ENCODE measurements at places on chromosomes 16 and 17.

- DNase-seq: no peak
These were observed 278.5 kb downstream of the CEP112 start for GRCh38 chr17:65913326-65913850.

DNA sequence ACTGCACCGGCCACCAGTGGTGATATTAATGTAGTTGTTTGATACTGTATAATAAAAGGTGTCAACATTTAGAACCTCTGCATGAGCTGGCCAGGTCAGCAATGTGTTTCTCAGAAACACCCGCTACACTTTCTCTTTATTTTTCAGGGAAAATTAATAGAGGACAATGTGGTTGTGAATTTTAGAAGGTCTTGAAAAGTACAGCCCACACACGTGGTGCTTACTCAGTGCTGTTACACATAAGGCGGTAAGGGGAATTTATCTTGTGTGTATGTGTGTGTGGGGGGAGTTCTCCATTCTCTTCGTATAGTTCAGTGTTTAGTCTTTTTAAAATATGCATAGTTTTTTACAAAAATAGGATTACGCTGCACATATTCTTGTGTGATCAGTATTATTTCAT, 4.4 kb upstream of the ZFP1 start:
- DNase-seq: no peak

DNA sequence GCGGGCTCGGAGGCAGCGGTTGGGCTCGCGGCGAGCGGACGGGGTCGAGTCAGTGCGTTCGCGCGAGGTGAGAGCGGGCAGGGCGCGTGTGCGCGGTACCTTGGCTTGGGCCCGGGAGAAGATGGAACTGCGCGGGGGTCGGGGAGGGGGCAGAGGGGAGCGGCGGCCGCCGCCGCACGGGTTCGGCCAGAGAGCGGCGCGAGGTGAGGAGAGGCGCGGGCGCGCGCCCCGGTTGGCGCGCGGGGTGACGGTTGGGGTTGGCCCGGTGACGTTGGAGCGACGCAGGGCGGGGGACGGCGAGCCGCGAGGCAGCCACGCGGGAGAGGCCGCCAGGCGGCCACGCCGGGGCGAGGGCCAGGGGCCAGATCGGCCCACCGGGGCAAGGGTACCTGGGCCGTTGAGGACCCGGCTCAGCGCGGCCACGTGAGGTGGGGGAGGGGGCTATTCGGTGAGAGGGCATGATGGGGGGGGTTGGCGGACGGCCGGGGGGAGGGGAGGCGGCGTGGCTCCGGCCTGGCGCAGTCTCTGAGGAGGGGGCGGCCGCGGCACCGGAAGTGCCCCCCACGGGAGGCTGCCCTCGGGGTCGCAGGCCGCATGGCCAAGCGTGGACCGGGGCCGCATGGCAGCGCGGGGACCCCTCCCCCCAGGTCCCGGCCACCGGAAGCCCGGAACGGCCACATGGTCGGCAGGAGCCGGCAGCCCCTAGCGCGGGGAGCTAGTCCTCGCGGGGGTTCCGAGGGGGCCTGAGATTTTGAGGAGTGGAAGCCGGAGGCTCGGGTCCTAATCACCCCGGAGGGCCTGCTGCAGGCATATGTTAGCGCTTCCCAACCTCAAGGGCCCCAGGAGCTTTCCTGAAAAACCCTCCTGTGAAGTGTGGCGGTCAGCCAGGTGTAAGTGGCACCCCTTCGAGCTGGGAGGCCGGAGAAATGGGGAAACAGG, 527 bp downstream of the EIF5A start:
- no peak for DNase-seq

DNA sequence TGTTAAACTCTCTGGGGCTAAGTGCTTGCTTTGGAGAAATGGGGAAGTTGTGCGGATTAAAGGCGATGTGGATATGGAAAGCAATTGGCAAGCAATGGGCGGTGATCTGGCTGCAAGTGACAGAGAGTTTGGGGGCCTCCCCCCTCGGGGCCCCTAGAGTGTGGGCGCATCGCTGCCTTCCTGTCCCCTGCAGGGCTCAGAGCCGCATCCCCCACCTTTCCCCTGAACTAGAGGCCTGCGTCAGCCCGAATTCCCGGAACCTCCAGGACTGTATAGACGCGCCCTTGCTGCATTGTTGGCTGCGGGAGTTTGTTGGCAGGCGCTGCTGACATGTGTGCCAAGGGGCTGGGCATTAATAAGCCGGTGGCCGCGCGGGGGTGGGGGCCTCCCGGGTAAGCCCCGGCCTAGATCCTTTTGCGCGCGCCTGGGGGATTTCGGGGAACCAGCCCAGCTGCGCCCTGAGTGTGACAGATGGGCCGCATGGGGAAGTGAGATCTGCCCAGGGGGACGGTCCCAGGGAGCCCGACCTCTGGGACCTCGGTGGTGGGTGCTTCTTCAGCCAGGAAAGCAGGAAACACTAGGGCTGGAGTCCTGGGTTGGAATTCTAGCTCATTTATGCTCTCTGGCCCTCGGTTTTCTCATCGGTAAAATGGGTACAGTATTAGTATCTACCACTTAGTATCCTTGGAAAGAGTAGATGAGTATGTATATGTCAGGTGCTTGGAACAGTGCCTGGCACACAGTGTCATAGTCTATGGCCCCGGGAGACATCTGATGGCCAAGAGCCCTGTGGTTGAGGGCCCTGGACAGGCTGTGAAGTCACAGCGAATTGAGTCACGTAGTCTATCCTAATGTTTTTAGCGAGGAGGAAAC, 1.0 kb downstream of the EEF2K start:
- DNase-seq: no peak

GRCh38 chr17:67417507-67417906, 40.4 kb downstream of the PITPNC1 start:
- DNase-seq: no peak

DNA sequence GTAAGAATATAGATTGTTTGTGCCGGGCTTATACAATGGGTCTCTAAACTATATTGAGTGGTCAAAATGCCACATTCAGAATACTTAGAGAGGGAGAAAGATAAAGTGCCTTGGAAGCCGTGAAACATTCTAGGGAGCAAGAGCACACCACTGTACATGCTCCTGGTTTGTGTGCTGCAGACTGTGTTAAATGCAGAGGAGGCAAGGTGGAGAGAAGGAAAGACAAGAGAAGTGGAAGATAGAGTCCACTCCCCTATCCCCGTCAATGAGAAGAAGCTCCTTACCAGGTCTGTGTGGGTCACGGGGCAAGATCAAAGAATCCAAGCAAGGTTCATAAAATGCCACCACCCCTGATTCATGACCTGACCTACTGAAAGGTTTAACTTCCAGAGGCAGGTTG, 267.1 kb upstream of the TBX2 start:
- no peak for DNase-seq

DNA sequence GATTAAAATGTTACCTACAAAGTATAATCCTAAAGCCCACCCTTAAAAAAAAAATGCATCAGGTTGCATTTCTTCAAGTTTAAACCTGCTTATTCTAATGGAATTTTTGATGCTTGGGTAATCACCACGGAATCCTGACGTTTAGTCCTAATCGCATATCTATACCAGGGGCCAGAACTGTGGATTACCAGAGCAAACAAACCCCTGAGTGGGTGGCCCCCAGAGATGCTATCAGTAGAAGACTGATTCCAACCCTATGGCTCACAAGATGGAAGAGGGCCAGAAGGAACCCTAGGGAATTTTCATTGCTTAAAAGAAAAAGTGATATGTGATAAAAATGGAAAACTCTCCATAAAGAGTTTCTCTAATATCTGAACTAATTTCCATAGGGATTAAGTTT, 152.2 kb upstream of the NOG start:
- DNase-seq: no peak

DNA sequence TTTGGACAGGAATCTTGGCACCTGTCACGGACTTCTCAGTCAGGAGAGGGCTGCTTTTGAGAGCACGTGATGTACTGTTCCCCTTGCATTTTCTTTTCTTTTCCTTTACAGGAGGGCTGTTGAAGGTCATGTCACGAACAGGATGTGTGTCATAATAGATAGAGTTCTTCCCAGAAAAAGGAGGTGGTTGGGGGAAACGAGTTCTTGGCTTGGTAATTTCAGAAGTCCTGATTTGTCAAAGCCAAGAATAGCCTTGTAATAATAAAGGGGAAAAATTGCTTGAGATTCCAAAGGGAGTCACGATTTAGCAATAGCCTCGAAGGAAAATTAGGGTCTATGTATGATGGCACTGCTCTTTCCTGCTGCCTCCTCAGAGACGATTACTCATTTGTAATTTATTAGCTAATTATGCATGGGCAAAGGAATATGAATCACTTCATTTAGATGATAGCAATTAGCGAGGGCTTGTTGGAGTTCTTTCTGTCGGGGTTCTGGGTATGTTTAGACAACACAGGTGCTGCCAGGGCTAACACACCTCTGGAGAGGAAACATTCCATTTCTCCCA, 277.7 kb upstream of the N4BP1 start:
- DNase-seq: no peak

DNA sequence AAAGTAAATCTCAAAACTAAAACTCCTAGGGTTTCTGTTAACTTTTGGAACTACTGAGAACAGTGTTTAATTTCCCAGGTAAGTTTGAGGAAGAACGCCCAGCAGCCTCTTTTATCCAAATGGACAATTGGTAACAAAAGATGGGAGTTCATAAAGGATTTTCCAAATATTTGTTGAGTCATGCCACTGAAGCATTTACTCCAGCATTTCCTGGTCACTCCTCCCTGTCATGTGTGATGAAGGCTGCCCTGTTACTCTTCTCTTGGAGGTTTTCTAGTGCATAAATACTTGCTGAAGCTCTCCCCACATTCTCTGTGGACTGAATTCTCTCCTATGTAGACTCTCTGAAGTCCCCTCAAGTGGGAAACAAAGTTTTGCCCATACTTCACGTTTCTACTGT, 16.5 kb downstream of the ZNF75A start:
- no peak for DNase-seq

- no peak for DNase-seq
These were observed 9.9 kb upstream of the ATP1B2 start for GRCh38 chr17:7640783-7641182.

- no peak for DNase-seq
These were observed 2.0 kb downstream of the RHBDF2 start for GRCh38 chr17:76499267-76499667.

DNA sequence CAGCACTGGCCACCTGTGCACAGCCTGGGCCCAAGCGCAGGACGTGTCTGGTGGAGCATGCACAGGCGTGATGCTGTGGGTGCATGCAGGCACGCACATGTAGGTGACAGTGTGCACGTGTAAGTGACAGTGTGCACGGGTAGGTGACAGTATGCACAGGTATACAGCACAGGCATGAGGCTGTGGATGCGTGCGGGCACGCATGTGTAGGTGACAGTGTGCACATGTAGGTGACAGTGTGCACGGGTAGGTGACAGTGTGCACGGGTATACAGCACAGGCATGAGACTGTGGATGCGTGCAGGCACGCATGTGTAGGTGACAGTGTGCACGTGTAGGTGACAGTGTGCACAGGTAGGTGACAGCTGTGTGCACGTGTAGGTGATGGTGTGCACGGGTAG, 7.9 kb downstream of the RPUSD1 start:
- DNase-seq: no peak

GRCh38 chr17:3770466-3770865, 30.5 kb downstream of the ITGAE start:
- DNase-seq: no peak

- no peak for DNase-seq
These were observed 124.0 kb downstream of the MAF start for GRCh38 chr16:79476580-79476979.

GRCh38 chr17:29057361-29057760, 14.4 kb downstream of the PIPOX start:
- DNase-seq: no peak

DNA sequence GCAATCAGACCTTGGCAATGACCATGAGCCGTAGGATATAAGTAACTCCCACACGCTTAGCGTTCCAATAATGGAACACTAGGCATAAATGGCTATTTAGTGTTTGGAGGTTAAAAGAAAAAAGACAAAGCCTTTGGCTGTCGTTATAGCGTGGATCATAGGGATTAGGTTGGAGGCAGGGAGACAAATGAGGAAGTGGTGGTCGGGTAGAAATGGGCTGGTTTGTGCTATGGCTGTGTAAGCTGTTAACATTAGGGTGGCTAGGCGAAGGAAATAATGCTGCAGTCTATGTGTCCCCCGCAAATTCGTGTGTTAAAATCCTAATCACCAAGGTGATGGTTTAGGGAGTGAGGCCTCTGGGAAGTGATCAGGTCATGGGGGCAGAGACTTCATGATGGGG, 120.4 kb upstream of the IRX6 start:
- no peak for DNase-seq

DNA sequence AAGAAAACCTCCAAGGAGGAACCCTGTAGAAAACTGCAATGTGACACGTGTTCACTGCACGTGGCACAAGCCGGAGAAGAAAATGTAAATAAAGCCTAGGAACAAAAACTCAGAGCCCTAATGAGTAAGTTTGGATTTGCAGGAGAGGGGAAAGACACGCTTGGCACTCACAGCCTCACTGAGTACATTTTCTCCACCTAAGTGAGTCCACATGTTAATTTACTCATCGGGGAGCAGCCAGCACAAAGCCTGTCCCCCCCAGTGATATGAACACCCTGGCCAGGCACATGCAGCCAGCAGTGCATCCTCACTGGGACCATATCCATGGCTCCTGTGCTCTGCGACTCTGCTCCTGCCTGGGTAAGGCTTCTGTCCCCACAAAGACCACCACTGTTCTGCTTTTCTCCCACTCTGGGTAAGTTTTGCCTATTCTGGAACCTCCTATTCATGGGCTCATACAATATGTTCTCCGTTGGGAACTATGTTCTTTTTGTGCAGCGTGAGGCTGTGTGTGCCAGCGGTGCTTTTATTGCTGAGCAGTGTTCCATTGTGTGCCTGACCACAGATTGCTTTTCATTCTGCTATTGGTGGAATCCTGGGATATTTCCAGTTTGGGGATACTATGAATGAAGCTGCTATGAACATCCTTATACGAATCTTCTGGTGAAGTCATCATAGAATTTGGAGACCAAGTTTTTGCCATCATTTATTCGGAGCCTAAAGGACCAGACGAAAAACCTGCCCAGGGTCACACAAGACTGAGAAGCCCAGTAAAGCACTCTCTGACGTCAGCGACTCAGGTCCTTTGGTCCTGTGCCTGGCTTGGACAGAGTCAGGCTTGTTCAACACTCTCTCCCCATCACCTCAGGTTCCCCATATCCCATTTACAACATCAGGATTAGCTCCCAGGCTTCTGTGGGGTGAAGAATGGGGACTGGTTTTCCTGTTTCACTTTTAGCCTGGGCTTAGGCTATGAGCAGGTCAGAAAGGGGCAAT, 53.3 kb downstream of the RNF112 start:
- DNase-seq: no peak

DNA sequence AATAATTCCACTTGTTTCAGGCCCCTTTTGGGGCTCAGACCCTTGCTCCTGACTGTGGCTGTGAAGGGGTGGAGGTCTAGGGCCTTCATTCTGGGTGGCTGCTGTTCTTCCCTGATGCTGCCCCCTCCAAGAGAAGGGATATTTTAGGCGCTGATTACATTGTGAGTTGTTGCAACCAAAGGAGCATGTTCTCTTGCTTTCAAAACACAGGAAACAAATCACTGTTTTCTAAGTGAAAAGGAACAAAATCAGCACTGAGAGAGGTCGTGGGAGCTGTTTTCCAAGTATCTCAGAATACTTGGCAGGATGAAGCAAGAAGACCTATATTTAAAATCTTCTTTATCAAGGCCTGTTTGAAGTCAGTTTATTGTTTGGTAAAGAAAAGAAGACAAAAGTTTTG, 25.3 kb upstream of the SEC14L1 start:
- DNase-seq: no peak

- DNase-seq: no peak
These were observed 3.9 kb upstream of the PDK2 start for GRCh38 chr17:50090971-50091917.

GRCh38 chr16:65415460-65415859, 293.6 kb upstream of the CDH11 start:
- DNase-seq: no peak
